ENCODE measurements at places on chromosomes 5 and 9. TPM values are rescaled to one million over a fixed set of nuclear protein-coding genes. Genes with fewer than 3 reads are reported as not detected.

PCDHA12 gene
- 0.54 TPM for polyA plus RNA-seq

GABRG2 gene
- polyA plus RNA-seq, result not detected

PITX1 gene
- polyA plus RNA-seq, result 0.15 TPM

RNF183 gene
- 0.46 TPM for polyA plus RNA-seq

C5orf58 gene
- 0.21 TPM for polyA plus RNA-seq
